ENCODE measurements at places on chromosomes 6 and 20.

- no peak for DNase-seq
Measured at GRCh38 chr6:154234019-154234772, 122.4 kb downstream of the IPCEF1 start.

DNA sequence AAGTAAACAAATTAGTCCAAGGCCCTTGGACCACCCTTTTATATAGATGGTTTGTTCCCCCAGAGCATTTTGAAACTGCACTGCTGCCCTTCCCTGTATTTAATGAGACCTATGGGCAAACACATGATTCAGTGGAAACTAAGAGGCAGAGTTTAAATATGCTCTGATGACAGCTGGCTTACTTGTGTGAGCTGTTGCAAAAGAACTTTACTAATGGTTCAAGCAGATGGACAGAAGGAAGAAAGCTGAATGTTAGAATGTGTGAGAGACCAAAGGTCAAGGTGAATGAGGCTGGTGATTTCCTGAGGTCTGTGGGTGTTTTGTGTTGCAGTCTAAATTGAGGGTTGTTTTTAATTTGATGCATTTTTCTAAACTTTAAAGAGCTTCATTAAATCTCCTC lies 123.0 kb upstream of the CEP162 start:
- no peak for DNase-seq

DNA sequence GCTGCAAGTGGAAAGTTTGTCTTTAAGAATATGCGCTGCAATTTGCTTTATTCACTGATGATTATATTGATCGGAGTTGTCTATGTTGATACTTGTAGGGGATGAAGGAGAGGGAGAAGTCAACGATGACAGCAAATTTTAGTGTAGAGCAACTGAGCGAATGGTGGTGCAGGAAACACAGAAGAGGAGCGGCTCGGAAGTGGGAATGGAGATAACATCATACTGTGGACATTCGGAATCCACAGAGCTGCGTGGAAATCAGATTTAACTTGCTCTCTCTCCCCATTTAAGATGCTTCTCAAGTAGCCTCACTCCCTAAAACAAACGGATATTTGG lies 722 bp upstream of the TMEM14B start:
- DNase-seq = no peak

DNA sequence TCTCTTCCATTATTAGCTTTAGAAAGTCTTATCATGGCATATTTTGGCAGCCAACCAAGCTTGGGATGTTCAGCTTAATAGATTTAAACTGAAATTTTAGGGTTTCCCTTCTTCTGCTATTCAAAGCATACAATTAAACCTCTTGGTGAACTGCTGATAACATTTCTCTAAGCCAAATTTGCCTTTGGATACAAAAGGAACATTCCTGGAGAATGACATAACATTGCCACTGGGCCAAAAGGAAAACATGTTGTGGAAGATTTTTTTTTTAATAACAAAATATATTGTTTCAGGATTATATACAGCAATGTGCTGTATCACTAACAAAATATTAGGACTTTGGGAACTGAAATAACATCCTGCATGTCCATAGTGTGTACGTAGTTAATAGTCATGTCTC lies 215.1 kb upstream of the TBX18 start:
- no peak for DNase-seq

DNA sequence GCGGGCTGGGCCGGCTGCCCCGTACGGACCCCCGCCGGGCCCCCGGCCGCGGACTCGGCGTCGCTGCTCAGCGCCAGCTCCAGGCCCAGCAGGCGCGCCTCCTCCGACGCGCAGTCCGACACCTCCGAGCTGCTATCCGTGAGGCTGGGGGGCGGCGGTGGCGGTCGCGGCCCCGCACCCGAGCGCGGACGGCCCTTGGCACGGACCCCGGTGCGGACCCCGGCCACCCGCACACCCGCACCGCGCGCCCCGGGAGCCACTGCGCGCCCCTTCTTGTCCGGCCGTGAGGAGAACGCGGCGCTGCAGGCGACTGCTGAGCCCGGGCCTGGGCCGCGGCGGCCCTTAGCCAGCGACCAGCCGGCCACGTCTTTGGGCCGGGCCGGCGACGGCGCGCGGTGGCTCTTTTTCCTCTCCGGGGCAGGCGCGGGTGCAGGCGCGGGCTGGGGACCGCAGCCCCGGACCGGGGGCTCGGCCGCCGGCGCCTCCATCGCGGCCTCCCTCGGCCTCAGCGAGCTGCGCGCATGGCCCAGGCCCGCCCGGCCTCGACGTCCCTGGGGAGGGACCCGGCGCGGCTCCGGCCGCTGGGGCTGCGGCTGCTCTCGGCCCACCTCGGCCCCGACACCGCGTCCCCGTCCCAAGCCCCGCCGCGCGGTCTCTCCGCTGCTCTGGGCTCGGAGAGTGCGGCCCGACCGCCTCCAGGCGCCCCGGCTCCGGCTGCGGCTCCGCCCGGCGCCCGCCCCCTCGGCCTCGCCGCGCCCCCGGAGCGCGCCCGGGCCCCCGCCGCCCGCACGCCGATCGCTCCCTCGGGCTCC lies 12.9 kb upstream of the TLDC2 start:
- no peak for DNase-seq

- no peak for DNase-seq
Measured at GRCh38 chr6:32658268-32658897, 8.1 kb downstream of the HLA-DQB1 start.

DNA sequence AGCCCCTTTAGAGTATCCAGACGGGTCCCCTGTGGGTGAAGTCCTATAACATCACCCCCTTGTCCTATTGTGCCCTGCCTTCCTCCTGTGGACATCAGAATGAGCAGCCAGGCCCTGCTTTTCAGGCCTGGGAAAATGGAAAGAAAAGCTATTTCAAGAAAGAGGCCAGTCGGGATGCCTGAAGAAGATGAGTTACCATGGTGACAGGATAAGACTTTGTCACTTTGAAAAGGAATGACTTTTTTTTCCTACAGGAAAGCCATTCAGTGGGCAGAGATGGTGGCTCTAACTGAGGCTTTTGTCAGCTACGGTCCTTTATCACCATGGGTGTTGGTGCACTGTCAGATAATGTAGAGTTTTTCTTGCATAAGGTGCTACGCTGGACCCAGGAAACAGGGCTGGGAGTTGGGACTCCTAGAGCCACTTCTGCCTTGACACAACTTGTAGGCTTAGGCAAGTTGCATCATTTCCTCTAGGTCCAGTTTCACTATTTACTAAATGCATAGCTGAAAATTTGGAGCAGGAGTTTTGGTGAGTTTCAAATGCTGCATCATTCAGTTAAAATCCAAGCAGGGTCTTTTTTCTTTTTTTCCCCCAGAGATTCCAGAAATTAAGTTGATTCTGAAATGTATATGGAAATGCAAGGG lies 293.6 kb upstream of the PRND start:
- DNase-seq = no peak

- DNase-seq = no peak
Measured at GRCh38 chr6:110656492-110656891, 158.8 kb downstream of the CDK19 start.

- no peak for DNase-seq
Measured at GRCh38 chr6:128168244-128168643, 267.4 kb upstream of the THEMIS start.

- peak; percentile 69 for DNase-seq
Measured at GRCh38 chr6:141552463-141552862, 580.3 kb upstream of the GJE1 start.

DNA sequence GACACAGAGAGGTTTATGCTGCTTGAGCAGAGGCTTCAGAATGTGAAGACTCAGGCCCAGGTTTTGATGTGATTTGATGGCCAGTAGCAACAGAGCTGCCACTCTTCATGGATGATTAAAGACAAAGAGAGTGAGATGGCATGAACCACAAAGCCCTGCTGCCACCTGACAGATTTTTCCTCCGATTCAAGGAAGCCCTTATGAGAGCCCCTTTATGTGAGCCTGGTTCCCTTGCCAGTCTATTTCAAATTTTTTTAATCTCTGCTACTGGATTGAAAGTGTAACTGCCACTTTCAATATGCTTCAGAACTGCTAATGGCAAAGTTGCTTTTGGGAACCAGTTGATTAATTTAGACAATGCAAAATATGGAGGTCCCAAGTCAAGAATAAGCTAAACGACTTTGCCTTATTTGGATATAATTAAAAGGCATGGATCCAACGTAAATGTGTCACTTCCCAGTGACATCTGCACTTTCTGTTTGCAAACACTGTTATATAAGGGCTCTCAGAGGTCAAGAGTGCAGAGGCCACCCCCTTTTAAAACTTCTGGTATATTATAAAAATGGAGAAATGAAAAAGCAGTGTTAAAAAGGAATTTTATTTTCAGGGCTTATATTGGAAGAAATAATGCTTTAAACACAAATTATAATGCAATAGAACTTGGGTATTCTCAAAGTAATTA lies 238.9 kb upstream of the FLRT3 start:
- no peak for DNase-seq

GRCh38 chr6:76592566-76592965 lies 520.1 kb upstream of the IMPG1 start:
- no peak for DNase-seq

- DNase-seq = no peak
Measured at GRCh38 chr6:324116-324728, 31.9 kb downstream of the DUSP22 start.

DNA sequence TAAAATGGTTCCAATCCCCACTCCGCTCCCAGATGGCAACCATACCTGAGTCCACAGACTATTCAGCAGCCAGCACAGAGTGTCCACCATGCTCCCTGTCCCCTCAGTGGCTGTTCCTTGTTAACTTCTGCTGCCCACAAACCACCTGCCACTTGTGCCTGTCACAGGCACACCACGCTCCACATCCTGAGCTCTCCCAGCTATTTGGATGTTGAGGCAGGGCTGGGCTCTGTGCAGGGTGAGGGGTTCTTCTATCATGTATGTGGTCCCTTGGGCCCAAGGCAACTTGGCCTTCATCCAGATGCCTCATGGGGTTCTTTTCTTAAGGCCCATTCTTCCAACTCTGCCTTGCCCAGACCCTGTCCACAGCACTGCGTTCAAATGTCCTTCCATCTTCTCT lies 34.0 kb upstream of the NXT1 start:
- no peak for DNase-seq

- DNase-seq = peak; percentile 1
Measured at GRCh38 chr20:36399147-36399968, 93.2 kb downstream of the DLGAP4 start.

DNA sequence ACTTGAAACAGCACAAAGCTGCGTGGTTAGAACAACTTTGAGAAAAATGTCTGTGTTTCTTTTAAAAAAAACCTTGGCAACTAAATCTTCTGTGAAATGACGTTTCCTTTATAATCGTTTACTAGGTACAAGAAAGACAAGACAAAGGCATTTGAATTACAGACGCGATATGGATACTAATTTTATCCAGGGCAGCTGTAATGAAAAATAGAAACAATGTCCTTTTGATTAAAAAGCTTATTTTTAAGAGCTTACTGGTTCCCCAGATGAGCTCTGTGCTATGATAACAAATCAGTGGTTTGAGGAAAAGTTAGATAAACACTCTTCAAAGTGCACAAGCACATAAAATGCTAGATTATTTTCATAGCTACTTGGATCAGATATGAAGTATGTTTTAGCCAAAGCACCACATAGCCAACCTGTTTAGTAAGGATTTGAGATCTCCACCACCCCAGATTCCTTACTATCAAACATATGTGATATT lies 1.6 kb upstream of the SYNCRIP start:
- DNase-seq = no peak

DNA sequence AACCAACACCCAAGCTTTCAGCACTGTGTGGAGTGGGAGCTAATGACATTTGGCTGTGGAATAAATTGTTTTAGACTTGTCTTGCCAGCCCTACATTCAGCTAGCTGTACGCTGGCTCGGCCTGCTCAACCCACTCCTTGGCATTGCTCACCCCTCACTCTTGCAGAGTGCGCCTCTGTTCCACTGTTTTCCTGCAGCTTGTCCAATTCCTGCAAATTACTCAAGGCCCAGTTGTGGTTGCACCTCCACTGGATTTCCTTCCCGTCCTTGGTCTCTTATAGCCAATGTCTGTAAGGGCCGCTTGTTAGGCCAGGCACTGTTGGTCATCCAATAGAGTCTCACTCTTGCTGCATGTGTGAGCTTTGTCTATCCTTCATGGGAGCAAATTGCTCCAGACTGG lies 289.2 kb upstream of the RNF24 start:
- no peak for DNase-seq

DNA sequence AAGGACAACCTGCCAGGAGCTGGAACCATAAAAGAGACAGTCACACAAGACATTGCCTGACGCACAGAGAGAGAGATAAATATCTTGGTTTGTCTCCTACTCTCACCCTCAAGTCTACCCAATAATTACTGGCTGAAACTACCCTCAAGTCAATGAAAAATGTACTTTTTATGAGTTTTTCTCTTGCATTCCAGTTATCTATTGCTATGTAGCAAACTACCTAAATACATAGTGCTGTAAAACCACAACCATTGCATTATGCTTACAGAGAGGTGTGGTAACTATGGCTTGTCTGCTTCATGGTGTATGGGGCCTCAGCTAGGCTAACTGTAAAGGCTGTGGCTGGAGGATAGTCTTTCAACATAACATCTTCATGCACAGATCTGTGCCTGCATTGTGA lies 247.8 kb downstream of the HAO1 start:
- no peak for DNase-seq

GRCh38 chr6:108801366-108801765 lies 46.9 kb upstream of the ARMC2 start:
- DNase-seq = no peak

DNA sequence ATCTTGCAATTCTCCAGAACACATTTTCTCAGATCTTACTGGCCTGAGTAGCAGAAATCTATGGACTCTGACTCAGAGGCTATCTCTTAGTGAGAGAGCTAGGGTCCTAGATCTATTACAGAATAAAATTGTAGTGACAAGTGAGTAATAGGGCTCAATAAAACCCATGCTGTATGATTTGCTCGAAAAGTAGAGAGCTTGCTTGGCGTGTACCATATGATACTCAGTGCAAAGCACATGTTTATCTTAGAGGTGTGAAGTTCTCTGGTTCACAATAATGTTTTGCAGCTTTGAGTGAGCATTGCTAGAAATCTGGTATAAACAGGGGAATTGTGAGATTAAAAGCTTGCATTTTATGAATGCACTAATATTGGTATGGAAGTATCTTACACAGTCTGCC lies 87.8 kb upstream of the PRSS16 start:
- DNase-seq = no peak

DNA sequence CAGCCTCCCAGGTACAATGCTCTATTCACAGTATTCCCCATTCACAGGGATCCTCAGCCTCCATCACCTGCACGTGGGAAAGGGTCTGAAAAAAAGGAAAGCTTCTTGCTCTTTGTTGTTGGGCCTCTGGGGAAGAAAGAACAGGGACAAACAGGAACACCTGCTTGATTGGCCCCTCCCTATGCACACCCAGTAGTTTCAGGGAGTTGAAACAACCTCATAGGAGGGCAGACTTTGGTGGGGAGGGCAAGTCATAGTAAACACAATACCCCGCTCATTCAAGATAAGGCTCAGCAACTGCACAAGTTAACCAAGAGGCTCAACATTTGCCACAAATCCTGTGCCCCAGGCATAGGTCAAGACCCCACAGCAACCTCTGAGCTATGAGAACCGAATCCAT lies 1.7 kb downstream of the GHRH start:
- DNase-seq = no peak

DNA sequence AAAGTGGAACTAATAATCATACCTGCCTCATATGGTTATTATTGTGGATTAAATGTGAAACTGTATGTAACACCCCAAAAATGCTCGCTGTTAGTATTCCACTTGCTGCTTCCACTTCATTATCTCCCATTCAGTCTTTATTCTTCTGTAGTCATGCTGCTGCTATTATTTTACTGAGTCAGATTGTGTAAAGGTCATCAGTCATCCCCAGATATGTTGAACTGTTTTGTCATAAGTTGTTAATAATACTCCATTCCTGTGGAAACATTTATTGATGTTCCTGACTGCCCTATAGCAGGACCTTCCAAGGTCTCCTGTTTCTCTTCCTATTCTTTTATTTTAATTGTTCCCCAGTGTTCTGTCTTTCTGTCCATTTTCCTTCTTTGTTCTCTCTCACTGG lies 1148.3 kb downstream of the EPHA7 start:
- no peak for DNase-seq
